Hindlimb muscle (tissue), 1 donor: ENCODE measurements at places on chromosomes 6 and 20.

GRCh38 chr6:36301781-36302180 is 31.9 kb downstream of the PNPLA1 start:
- DNase-seq: no peak

DNA sequence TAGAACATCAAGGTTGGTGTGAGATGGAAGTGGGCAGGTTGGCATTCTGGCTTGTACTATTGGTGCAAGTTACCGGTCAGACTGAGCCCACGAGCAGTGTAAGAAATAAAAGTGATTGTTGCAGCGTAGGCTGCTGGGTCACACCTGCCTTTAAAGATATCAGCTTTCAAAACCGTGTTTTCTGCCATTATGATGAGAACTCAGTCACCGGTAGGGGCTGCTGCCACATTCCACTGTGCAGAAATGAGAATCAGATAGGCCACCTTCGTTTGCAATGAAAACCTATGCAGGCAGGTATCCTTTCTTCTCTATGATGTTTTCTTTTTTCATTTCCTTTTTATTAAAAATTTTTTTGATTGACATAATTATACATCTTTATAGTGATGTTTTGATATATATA is 168.5 kb downstream of the MYLK4 start:
- no peak for DNase-seq

GRCh38 chr6:18110162-18110561 is 12.3 kb downstream of the NHLRC1 start:
- no peak for DNase-seq

GRCh38 chr6:41451039-41451438 is 95.1 kb upstream of the FOXP4 start:
- no peak for DNase-seq

DNA sequence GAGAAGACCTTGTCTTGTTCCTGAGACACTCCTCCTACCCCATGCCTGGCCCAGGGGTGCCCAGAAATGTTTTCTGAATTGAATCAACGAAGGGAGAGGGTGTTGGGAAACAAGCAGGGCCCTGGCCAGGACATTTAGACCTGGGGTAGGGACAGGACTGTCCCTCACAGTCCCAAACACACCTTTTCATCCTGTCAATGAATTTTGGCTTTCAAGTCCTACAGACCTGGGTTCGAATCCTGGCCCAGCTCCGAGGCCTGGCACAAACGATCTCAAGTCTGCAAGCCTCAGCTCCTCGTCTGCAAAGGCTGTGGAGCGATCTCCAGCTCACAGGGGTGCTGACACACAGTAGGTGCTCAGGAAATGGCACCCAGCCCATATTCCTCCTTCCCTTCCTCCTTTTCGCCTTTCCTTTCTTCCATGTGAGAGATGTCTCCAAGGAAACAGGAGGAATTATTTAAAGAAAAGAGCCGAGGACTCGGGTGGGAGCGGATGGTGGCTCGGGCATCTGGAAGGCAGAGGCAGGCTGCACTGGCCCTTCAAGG is 7.3 kb upstream of the DLGAP4 start:
- DNase-seq: no peak

GRCh38 chr6:41191569-41191968 is 9.4 kb downstream of the TREML2 start:
- DNase-seq: no peak
